ENCODE measurements at places on chromosomes 12 and 14.

DNA sequence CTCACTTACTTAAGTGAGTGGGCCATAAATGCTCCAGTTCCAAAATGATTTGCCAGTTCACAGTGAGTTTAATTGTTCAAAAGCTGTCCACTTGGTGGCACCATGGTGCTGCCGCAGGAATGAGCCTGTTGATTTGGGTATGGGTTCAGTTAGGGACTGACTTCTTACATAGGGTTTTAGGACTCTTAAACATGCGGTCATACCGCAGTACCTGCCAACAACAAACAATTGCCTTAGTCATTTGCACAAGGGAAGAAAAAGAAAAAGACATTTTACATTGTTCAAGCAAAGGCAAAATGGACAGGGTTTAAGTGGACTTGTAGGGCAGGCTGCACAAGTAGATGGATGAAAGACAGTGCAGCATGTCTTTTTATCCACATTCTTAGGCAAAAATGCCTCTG is 80.0 kb upstream of the DBX2 start:
- no peaks in the 10 kb centered on the region for H3K27me3 ChIP-seq
- H3K4me1 ChIP-seq = no peaks in the 10 kb centered on the region
- no peak overlapping the region for H3K27ac ChIP-seq
- H3K36me3 ChIP-seq = no peaks in the 10 kb centered on the region

DNA sequence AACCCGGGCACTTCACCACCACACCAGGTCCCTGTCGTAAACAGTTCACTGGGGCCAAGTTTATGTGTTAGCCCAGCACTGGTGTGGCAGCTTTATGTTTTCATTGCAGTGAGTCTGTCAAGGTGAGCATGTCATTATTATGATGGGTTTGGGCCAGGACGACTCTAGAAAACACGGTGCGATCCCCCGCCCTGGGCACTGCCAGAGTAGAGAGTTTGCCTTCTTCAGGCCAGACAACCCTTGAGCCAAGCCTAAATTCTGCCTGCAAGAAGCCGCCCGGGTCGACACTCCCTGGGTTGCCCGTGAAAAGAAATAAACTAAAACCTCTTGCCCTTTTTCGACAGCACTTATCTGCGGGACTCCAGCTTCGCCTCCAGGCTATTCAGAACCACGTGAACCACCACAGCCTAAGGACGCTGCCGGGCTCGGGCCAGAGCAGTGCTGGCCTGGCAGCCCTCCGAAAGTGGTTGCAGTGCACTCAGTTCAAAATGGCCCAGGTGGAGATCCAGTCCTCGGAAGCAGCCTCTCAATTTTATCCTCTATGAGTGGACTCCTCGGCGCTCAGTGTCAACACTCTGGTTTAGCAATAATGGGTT is 81.8 kb downstream of the PRIMA1 start:
- no peaks in the 10 kb centered on the region for H3K36me3 ChIP-seq
- H3K4me1 ChIP-seq = no peaks in the 10 kb centered on the region
- no peak overlapping the region for H3K4me3 ChIP-seq

DNA sequence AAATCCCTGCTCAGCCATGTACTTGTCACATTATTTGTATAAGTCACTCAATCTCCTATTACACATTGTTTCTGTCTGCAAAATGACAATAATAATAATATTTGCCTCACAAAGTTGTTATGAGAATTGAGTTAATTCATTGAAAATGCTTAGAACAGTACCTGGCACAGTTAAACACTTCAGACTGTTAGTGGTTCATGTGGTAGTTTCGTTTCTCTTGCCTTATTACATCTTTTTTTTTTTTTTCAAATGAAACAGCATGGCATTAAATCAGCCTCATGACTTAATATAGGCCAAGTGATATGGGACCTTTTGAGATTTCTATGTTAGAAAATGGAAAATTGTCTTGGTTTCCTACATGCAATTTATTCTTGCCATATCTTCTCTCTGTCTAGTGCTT is 71.0 kb upstream of the CRY1 start:
- no peak overlapping the region for H3K27ac ChIP-seq
- no peak overlapping the region for H3K4me3 ChIP-seq
- no peak for DNase-seq
- no peaks in the 10 kb centered on the region for H3K27me3 ChIP-seq
- no peaks in the 10 kb centered on the region for H3K4me1 ChIP-seq

DNA sequence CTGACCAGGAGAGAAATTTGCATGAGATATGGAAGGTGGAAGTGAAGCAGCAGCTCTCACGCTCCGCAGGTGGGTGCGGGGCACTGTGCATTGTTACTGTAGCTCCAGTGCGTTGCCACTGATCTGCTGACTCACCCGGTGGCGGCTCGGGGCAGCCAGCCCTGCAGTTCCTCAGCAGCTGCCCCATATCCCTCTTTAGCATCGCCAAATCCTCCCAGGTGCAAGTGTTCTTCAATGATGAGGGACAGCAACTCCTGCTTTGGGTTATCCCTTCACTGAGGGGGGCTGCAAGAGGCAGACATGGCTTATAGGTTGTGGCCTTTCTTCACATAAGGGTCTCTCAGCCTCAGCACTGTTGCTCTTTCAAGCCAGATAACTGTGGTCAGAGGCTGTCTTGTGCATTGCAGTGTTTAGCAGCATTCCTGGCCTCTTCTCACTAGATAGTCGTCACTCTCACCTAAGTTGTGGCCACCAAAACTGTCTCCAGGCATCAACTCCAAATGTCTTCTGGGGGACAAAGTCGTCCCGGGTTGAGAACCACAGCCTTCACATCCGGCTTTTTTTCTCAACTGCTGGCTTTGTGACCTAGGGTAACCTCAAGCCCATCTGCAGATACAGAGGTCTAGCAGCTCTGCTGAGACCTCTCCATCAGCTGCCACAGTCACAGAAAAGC is 180.8 kb downstream of the EFCAB11 start:
- no peak overlapping the region for H3K4me3 ChIP-seq
- no peaks in the 10 kb centered on the region for H3K36me3 ChIP-seq
- H3K27ac ChIP-seq = no peak overlapping the region
- no peak for DNase-seq
- no peaks in the 10 kb centered on the region for H3K4me1 ChIP-seq

DNA sequence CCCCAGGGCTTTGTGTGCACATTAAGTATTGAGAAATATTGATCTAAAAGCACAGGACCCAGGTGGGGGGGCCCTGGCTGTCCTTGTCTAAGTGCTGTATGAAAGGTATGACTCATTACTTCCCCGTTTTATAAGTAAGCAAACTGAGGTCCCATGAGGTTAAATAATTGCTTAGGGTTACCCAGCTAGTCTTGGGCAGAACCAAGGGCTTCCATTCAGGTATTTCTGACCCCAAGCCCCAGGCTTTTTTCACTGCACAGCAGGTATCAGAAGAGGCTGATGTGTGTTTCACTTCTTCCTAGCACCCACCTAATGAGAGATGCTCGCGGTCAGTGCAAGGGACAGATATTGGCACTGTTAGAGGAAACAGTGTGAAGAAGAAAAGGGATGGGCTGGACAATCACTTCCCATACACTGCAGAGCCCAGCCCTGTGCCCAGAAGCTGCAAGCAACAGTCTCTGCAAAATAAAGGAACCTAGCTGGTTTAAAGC is 4.7 kb upstream of the TC2N start:
- no peak overlapping the region for H3K27ac ChIP-seq
- H3K4me1 ChIP-seq = no peaks in the 10 kb centered on the region
- DNase-seq = no peak

DNA sequence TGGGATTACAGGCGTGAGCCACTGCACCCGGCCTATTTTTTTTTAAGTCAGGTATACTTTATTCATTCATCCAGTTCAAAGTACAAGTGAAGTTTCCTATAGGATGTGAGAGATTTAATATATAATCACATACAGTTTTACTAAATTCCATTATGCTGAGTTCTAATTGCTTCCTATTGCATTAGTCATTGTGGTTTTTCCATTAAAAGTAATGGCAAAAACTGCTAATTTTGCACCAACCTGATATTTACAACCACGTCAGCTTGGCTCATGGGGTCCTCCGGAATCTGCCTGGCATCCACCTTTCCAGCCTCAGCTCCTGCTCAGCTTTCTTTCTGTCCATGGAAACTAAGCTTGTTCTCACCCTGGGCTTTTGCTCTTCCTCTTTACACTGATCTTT is 67.0 kb upstream of the CSRP2 start:
- DNase-seq = no peak
- no peaks in the 10 kb centered on the region for H3K36me3 ChIP-seq
- no peaks in the 10 kb centered on the region for H3K27me3 ChIP-seq
- H3K4me1 ChIP-seq = no peaks in the 10 kb centered on the region

DNA sequence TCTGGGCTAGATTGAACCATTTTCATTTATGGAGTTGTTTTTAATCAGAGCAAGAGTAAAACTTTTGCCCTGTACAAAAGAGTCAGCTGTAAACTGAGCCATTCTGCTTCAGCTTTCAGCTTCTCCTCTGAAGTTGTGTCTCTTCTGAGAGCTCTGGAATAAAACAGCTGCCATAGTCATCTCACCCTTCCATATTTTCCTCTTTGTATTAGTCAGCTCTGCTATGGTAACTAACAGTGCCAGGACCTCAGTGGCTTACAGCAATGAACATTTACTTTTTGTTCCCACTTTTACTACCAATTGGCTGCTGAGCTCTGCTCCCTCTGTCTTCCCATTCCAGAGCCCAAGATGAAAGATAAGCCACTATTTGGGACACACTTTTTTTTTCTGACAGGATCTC is 178.5 kb downstream of the DAD1 start:
- no peak overlapping the region for H3K27ac ChIP-seq
- H3K4me1 ChIP-seq = no peaks in the 10 kb centered on the region
- no peak for DNase-seq
- no peak overlapping the region for H3K4me3 ChIP-seq
- H3K36me3 ChIP-seq = no peaks in the 10 kb centered on the region

DNA sequence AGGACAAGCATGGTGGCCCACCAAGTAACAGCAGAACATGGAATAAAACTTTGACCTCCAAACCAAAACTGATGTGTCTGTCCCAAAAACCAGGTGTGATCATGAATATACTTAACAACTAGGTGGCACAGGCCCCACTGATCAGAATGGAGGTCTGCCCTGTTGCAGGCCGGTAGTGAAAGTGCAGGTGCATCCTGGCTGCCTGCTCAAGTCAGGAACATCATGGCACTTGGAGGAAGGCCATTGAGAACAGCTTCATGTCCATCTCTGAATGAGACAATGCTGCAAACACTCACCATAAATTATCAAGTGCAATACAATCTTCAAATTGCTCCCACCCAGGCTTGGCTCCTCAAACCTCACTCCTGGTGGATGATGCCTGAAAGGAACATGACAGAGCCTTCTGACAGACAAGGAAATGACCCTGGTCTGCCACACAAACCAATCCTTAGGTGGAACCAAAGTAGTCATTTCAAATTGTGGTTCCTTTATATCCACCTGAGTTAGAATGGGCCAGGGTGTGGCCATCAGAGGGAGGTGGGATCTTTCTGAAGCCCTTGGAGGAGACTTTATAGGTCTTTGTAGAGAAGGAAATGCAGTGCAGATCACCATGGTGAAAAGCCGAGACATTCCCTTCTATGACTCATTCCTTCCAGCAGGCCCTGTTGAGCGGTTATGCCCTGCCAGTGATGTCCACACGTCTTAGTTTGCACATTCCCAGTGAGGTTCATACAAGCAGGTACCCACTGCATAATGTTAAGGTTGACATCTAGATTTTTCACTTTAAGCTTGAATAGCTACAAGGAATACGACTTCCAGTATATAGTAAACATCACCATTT is 36.0 kb downstream of the EGLN3 start:
- H3K4me3 ChIP-seq = no peak overlapping the region
- peaks cover 2% of the 10 kb centered on the region for H3K4me1 ChIP-seq
- H3K36me3 ChIP-seq = no peaks in the 10 kb centered on the region
- no peak overlapping the region for H3K27ac ChIP-seq

GRCh38 chr12:78928200-78929074 is 63.9 kb downstream of the SYT1 start:
- no peak overlapping the region for H3K4me3 ChIP-seq
- no peaks in the 10 kb centered on the region for H3K4me1 ChIP-seq
- no peaks in the 10 kb centered on the region for H3K36me3 ChIP-seq
- DNase-seq = no peak
- H3K27me3 ChIP-seq = no peaks in the 10 kb centered on the region
- H3K27ac ChIP-seq = no peak overlapping the region

- no peaks in the 10 kb centered on the region for H3K4me1 ChIP-seq
- DNase-seq = no peak
- H3K4me3 ChIP-seq = no peak overlapping the region
- no peak overlapping the region for H3K27ac ChIP-seq
- no peaks in the 10 kb centered on the region for H3K27me3 ChIP-seq
Measured at GRCh38 chr12:114215746-114216145, 190.2 kb downstream of the TBX5 start.

- DNase-seq = no peak
- H3K27ac ChIP-seq = no peak overlapping the region
- H3K27me3 ChIP-seq = no peaks in the 10 kb centered on the region
- H3K36me3 ChIP-seq = no peaks in the 10 kb centered on the region
- no peak overlapping the region for H3K4me3 ChIP-seq
Measured at GRCh38 chr12:5451251-5451650, 19.3 kb downstream of the NTF3 start.
